ENCODE measurements at places on chromosomes 1 and 21. TPM values are rescaled to one million over a fixed set of nuclear protein-coding genes. Genes with fewer than 3 reads are reported as not detected.

DNA sequence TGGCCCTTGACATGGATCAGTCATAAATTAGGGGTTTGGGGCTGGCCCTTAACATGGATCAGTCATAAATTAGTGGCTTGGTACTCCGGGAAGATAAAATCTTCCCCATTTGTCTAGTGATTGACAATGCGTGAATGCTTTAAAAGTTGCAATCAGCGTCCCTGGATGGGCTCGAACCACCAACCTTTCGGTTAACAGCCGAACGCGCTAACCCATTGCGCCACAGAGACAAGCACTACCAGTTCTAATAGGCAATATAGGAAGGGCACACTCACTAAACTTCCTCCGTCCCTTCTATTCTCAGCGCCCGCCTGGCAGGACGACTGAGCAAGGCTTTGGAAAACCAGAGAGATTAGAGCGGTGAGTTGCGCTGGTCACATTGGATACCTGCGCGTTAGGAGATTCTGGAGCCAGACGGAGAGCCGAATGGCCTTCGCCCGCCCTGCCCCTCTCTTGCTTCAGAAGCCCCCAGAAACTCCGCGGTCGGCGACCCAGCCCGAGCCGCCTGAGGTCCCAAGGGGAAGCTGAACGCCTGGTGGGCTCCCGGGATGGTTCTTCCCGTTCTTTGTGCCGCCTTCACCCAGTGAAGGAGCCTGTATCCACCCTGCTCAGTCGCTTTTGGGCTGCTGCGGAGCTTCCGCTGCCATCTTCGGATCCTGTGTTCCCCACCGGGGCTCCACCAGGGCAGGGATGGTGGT, 235.9 kb downstream of the FAM72C start:
- DNase-seq, result no peak
- peak overlapping the region; percentile 91 for H3K4me3 ChIP-seq
- H3K4me1 ChIP-seq, result no peaks in the 10 kb centered on the region
- no peaks in the 10 kb centered on the region for H3K36me3 ChIP-seq

- no peaks in the 10 kb centered on the region for H3K27me3 ChIP-seq
- peaks cover 15% of the 10 kb centered on the region for H3K4me1 ChIP-seq
- H3K27ac ChIP-seq, result no peak overlapping the region
- DNase-seq, result peak; percentile 25
Observed at GRCh38 chr1:36761113-36761512, 273.2 kb downstream of the GRIK3 start.

DNA sequence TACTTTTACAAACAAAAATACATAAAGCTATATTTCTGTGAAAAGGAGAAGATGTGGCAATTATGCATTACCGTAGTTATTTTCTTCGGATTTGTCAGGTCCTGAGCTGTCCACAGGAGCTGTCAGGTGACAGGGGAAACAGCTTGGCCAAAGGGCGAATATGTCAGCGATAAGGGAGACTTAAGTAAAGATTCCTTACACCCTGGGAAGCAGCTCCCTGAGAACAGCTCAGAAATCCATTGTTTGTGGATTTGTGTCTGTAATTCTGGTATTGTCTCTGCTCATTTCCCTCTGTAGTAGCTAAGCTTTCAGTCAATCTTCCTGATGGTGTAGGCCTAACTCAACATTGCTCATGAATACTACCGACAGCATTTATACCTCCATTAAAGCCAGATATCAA, 7.1 kb upstream of the CD34 start:
- H3K27me3 ChIP-seq, result peaks cover 6% of the 10 kb centered on the region
- peak overlapping the region; percentile 45 for H3K27ac ChIP-seq

DNA sequence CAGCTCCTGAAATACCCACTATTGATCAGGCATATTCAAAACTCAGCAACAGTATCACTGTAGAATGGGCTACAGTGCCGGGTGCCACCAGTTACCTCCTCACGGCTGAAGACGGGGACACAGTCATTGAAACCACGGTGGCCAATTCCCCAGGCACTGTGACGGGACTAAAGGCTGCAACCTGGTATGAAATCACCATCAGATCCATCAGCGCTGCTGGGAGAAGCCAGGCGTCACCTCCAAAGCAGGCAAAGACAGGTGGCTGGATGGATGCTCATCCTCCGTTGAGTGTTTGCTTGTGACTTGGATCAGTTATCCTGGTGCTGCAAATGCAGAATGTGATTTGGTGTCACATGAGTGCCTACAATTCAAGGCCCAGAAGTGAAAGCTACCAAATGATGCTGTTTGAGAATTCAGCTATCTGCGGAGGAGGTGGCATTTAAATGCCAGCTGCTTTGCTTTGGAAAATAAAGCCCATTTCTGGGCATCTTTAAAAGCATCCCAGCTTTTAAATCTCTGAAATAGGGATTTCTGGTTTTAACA, 5.1 kb downstream of the FNDC7 start:
- H3K36me3 ChIP-seq, result no peaks in the 10 kb centered on the region
- H3K4me3 ChIP-seq, result no peak overlapping the region
- H3K4me1 ChIP-seq, result no peaks in the 10 kb centered on the region
- H3K27ac ChIP-seq, result no peak overlapping the region
- H3K27me3 ChIP-seq, result no peaks in the 10 kb centered on the region

The RGS8 gene
- 25.0 TPM for total RNA-seq

The S100B gene
- not detected for total RNA-seq

The KDF1 gene
- 17.2 TPM for total RNA-seq

Data from endodermal cell (in vitro differentiated cells).